ENCODE measurements at places on chromosomes 4 and X.

- DNase-seq = no peak
Observed at GRCh38 chr4:134807231-134807745, 605.7 kb upstream of the PABPC4L start.

GRCh38 chr4:1541449-1542225 lies 135.4 kb upstream of the NKX1-1 start:
- no peak for DNase-seq

GRCh38 chr4:105934386-105934785 lies 39.1 kb downstream of the NPNT start:
- no peak for DNase-seq

DNA sequence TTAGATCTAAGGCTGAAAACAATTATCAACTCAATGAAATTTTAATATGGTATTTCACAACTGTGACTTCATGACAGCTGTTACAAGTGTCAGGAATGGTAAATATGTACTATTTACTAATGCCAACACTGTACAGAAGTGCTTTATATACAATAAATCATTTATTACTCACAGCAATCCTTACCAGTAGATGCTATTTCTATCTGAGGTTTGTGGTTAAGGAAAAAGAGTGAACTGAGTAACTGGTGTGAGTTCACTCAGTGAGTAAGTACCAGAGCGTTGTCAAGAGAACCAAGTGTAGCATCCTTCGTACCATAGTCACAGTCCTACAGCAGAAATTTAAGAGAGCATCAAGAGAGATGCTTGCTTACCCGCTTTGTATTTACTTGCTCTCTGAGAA lies 23.3 kb downstream of the MTHFD2L start:
- no peak for DNase-seq

DNA sequence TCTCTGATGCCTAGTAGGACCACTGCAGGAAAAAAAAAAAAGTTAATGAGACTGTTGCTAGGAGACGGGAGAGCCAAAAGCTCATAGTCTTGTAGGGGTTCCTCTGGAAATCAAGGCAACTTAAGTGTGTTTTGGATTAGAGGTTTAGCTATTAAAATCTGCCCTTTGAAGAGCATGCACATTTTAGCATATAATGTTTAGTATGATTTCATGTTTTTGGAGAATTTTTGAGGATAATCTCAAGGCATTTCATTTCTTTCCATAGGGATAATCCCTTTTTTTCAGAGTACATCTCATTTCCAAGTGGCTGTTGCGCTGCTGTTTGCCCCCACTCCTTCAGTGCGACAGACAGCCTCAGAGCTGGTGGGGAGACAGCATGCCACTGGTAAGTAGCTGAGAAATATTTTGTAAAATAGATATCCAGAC lies at the start of gene LINC00632:
TSS of gene LINC00632 (plus strand) at position 339 of the 426 bp plus-strand sequence.
- no peak for DNase-seq

- DNase-seq = no peak
Observed at GRCh38 chr4:61251129-61251528, 51.0 kb downstream of the ADGRL3 start.

- no peak for DNase-seq
Observed at GRCh38 chr4:53963336-53963735, 101.1 kb downstream of the CHIC2 start.

- no peak for DNase-seq
Observed at GRCh38 chr4:165656829-165657490, 216.1 kb upstream of the TLL1 start.

DNA sequence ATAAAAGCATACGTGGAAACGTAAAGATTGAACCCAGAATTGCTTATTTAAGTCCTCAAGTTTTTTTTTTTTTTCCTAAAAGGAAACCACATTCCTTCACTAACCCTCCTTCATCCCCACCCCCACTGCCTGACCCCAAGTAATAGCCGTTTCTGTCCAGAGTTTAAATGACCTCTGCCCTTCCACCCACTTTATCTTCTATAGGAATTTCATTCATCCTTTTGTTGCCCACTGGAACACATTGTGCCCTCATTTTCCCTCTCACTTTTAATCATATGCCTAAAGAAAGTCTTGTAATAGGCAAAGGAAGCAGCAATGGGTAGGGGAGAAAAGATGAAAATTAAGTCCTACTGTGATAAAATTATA lies 62.7 kb downstream of the SH3RF1 start:
- no peak for DNase-seq

DNA sequence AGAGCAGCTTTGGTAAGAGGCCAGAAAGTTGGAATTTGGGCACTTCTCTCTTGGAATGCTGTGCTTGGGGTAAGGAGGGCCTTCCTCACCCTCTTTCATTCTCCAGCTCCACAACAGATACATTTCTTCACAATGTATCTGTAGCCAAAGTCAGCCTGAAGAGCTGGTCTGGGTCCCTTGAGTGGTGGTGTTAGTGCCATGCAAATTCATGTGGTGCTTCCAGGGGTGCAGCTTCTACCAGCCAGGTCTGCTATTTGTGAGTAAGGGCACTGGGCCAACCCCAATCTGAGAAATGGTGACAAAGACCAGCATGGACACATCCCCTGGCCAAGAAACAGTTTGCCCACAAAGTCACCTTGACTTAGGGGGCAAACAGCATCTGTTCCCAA lies 17.8 kb downstream of the AMER1 start:
- DNase-seq = no peak

- no peak for DNase-seq
Observed at GRCh38 chrX:128543114-128543513, 490.9 kb upstream of the ACTRT1 start.

GRCh38 chr4:142278171-142278570 lies 567.9 kb downstream of the INPP4B start:
- no peak for DNase-seq

- DNase-seq = peak; percentile 27
Observed at GRCh38 chr4:76213415-76214176, at the start of gene SCARB2. TSS of gene SCARB2 (minus strand) at chr4:76213824. CDS start at chr4:76213543, 281 bp downstream.

DNA sequence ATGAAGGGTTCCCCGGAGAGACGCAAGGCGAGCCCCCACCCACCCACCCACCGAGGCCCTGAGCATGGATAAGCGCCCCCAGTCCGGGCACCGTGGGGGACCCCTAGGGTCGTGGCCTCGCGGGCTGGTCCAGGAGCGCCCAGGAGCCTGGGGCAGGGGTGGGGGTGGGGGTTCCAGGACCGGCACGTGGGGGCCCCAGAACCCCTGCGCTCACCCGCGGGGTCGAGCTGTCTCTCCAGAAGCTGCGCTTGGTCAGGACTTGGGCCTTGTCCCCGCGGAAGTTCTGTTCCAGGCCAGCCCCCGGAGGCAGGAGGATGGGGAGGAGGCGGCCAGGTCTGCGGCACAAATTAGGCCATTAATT lies 11.2 kb upstream of the SHOX start:
- no peak for DNase-seq

DNA sequence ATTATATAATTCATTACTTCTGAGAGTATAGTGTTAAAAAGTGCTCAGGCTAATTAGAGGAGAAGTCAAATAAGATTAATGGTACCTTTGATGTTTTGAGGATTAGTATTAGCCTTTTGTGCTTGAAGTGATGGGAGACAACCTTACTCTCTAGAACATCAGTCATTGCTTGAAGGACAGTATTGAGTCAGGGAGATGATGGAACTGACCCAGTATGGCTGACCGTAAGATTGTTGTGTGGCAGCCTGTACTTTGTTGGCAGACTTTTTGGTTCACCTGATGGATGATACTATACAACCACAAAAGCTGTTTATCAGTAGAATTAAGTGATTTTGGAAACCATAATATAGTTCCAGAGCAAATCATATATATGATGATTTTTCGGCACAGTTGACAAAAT lies 9.9 kb downstream of the OGT start:
- no peak for DNase-seq

DNA sequence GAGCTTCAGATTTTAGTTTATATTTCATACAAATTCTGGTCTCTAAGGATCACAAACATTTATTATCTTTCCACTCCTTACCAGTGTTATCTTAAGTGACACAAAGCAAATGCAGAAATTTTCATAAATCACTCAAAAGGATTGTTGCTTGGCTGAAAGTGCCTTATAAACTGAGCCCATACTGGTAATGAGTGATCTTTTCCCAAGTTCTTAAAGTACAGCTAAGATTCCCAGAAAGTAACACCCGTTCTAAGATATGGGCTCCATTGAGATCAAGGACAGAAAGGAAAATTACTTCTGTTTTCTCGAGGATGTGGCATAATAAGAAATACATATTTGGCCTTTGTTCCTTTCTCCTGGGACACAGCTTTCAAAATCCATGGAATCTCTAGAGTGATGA lies 313.7 kb downstream of the ARHGAP24 start:
- DNase-seq = no peak

GRCh38 chr4:110586131-110586850 lies 36.6 kb downstream of the PITX2 start:
- DNase-seq = no peak

GRCh38 chrX:2507196-2507595 lies 6.4 kb upstream of the DHRSX start:
- no peak for DNase-seq

- no peak for DNase-seq
Observed at GRCh38 chr4:88879991-88880390, 177.0 kb downstream of the FAM13A start.

DNA sequence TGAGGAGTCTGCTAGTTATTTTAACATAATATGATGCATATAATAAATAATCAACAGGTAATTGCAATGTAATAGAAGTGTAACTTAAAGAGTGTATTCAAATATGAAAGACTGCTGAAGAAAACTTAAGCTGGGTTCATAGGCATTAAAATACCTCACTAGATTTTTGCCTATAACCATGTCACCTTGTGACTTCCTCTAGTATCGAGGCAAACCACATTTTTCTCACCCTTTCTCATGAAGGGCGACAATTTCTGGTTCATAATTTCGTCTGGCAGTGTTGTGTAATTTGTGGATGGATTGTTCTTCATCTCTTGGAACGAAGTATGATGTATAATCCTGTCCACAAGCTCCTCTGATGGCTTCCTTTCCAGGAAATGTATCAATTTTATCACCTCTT lies 16.0 kb downstream of the SULT1E1 start:
- DNase-seq = no peak

DNA sequence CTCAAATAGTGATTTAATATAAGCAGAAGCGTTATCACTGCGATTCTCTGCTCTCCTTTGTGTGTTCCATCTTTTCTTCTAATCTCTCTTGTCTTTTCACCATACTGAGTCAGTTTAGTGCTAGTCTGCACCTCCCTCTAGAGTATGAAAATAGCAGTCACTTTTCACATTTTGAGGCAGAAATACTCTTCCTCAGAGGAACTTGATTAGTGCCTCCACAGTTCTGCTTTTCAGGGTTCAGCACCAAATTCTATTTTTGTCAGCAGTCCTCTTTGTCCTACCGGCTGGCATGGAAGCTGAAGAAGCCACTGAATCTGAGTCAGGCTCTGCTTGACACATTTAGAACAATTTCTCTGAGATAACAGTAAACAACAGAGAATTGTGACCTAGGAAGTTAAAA lies 49.7 kb upstream of the ANKRD17 start:
- no peak for DNase-seq

DNA sequence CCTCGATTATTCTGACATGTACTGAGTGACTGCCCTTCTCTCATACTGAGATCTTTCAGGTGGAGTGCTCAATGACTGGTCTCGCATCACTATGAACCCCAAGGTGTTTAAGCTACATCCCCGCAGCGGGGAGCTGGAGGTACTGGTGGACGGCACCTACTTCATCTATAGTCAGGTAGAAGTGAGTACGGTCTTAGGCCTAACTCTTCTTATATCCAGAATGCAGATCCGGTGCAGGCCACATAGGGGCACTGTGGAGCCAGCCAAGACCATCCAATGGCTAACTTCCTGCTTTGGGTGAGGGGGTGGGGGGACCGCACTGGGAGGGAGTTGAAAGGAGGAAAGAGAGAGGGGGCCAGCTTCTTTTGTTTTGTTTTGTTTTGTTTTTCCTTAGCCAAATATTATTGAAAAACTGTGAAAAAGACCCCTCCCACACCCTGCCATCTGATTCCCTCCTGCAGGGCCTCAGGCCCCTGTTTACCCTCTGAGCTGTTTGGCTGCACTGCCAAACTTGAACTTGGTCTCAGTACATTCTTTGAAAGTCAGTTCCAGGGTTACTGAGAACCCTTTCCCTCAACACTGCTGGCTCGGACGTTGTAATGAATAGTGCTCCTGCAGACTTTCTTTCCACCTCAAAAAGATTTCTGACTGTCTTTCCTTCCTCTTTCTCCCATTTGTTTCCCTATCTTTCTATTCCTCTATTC lies 16.2 kb downstream of the AWAT2 start:
- no peak for DNase-seq

DNA sequence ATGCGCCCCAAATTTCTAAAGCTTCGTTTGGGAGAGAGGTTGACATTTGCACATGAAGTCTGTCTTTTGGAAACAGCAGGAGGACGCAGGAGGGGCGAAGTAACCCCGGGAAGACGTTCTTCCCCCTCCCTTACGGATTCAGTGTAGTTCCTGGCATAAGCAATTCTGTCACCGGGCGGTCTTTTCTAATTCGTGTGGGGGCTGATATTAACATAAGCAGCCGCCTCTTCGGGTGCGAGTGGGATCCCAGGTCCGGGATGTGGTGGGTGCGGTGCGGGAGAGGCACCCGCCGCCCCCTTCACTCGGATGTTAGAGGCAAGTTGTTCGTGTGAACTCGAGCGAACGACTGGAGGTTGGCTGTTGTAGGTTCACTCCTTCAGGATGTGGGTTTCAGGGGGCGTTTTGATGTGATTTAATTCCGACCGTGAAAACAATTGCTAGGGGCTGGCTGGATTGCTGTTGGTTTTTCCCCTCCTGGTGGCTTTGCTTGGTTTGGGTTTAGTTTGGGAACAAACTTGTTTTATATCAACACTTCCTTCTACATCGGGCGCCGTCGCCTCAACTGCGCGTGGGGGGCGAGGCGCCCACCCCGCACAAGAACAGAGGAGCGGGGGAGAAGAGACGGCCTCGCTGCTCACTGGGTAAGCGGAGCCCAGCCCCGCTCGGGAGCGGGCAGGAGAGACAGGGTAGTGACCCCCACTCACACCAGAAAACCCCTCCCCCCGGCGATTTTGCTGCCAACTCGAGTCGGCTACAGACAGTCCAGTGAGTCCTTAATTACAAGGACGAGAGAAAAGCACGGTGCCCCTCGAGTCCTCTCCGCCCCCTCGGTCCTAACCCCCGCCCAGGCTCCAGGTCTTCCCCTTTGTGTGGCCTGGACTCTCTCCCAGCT lies 2.9 kb upstream of the LEF1 start:
- peak; percentile 12 for DNase-seq

DNA sequence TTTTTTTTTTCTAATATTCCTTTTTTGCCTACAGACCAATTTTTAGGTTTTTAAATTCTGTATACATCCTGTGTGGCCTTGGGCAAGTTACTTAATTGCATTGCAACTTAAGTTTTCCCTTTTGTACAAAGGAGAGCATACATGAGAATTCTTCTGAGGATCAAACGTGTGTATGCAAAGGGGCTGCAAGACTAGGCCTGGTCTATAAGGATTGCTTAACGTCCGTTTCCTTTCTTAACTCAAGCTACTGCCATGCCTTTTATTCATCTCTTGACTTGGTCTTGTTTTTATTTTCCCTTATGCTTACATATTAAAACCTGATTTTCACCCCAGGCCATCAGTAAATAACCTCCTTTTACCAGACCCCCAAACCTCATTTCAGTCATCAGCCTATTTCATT lies 13.6 kb downstream of the RBPJ start:
- DNase-seq = no peak

Measured in stimulated activated CD8-positive, alpha-beta memory T cell treated with anti-CD3 and anti-CD28 coated beads, Interleukin-15, amount 100 ng/mL, for 1 hour (primary cell).